Stimulated activated CD4-positive, alpha-beta T cell treated with anti-CD3 and anti-CD28 coated beads, TNF-alpha, amount 100 ng/mL, for 4 hours (primary cell): ENCODE measurements at places on chromosomes 5 and 9.

DNA sequence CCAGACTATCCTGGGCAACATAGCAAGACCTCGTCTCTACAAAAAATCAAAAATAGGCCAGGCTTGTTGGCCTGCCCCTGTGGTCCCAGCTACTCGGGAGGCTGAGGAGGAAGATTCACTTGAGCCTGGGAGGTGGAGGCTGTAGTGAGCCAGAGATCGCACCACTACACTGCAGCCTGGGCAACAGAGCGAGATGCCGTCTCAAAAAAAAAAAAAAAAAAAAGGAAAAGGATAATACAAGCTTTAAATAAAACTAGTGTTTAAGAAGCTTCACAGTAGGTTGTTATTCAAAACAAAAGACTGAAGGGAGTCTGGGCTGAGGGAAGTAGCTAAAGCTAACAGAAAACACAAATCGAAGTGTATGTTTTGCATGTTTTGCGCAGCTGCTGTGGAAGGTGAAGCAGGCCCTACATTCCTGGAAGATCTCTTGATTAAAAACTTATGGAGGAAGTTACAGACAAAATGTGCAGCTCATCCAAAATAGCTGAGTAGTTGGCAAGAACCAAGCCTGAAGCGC is 581 bp upstream of the C9orf40 start:
- no peak for DNase-seq

DNA sequence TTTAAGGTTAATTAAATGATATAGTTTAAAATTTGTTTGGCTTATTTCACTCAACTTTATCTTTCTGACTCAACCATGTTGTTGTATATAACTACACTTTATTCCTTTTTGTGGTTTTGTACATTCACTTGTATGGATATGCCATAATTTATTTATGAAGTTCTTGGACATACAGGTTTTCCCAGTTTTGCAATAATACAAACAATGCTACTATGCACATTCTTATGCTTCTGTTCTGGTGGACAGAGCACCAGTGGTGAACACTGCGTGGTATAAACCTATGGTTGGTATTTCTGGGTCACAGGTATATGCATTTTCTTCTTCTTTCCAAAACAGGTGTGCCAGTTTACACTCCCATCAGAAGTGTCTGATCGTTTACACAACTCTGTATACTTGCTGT is 35.7 kb upstream of the TRIM14 start:
- DNase-seq, result no peak

DNA sequence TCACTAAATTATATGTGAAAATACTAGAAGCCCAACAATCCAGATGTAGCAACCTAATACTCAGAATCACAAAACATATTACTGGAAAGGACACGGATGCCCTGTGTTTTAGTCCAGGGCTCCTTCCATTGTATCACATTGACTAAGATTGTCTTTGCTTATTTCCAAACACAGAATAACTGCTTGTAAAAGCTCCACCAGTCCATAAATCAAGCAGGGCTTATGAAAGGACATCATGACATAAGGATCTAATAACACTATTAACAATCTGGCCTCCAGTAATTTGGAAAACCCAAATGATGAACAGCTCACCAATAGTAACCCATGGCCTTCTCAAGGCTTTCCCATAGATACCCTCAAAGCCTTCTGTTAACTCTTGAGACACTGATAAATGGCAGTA is 39.8 kb downstream of the WDR41 start:
- no peak for DNase-seq

DNA sequence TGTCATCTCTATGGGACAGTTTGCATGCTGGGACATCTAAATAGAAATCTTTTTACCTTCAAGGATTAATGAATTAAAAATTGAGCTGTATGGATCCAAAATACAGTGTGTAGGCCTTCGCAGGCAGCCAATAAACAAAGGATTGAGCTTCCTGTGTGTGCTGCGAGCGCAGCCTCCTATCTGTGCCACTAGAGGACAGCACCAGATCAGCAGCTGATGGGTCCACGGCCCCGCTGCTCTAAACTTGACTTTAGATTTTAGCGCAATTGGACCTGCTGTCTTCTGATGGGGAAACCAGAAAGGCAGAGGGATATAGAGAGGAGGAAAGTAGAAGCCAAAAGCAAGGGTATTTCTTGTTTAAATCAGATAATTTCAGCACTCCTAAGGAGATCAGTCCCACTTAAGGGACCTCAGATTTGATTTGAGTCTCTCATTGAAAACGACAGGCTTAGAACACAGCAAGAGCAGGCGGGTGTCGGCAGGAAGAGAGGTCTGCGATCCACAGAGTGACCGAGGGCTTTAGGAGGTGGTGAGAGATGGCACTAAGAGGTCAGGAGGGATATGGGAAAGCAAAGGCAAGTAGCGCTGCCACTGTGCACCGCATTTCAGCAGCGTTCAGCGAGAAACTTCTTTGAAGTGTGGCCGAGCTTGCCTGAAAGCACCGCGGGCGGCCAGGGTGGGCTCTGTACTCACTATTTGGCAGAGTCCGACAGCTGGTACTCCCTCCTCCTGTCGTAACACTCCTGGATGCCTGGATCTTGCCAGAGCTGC is 214.3 kb downstream of the GNA14 start:
- DNase-seq, result no peak

- DNase-seq, result no peak
These were observed 10.4 kb downstream of the ZNF618 start for GRCh38 chr9:113886466-113886865.

GRCh38 chr5:175616083-175616482 is 41.8 kb upstream of the HRH2 start:
- no peak for DNase-seq

DNA sequence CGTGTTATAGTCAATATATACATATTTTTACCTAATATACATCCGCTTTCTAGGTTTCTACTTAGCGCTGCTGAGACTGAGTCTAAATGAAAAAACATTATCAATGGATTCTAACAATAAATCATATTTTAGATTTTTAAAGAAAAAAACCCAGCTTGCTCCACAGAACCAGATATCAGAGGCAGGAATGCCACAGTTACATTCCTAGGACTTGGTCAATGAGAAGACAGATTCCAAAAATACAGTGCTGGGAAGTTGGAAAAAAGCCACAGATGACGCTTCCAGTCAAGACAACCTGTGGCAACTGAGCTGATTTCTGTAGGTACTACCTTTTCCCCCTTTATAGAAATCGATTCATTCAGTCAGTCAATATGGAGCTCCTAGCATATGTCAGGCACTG is 577 bp upstream of the CCDC112 start:
- no peak for DNase-seq

GRCh38 chr5:142395334-142395733 is 70.5 kb upstream of the SPRY4 start:
- no peak for DNase-seq

DNA sequence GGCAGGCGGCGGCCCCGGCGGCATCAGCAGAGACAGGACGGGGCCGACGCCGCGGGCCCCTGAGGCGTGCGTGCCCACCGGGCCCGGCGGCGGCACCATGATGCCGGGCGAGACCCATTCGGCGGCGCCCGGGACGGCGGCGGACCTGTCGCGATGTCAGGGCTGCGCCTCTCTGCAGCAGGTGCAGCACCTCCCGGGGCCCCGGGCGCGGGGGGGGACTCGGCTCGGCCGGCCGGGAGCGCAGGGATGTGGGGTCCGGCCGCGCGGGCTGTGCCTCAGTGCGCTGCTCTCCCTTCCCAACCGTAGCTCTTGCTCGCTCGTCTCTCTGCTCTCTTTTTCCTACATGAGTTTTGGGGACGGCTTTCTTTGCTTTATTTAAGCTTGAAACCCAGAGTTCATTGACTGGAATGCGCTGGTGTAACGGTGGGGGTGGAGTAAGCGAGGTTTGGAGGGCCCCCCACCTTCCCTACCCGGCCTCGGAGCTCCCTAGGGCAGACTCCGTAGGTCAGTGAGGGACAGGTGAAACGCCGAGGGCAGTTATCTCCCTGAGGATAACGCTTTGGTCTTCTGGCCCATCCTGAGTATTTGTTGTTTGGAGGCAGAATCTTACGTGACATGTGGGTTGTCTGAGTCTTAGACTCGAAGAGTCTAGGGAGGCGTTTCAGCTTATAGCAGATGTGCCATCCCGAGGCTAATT is 490 bp downstream of the ICE1 start:
- no peak for DNase-seq

GRCh38 chr5:139022528-139022927 is 147.4 kb upstream of the LRRTM2 start:
- DNase-seq, result no peak
